Vagina (tissue), 2 donors: ENCODE measurements at places on chromosomes 16 and 17.

DNA sequence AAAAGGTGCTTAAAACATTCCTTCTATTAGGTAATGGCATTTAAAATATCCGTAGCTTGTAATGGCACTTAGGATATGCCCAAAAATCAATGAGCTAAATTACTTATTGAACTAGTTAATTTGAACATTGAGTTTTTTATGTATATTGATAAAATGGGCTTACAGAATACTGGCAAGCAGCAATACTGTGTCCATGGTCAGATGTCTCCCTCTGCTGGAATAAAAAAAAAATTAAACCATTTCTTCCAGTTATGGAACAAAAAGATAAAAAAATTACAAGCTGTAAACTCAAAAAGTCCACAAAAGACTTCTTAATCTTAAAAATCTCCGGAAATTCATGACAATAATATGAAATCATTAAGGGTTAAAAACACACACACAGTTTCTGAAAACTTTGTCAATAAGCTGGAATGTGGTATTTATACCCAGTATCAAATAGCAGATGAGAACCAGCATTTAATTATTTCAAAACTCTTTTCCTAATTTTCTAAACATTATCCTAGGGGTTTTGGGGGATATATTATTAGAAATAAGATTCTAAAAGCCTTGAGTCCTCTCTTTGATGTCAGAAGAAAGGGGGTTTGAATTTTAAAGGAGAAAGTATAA is 21.5 kb upstream of the PSMD7 start:
- no peak for DNase-seq

DNA sequence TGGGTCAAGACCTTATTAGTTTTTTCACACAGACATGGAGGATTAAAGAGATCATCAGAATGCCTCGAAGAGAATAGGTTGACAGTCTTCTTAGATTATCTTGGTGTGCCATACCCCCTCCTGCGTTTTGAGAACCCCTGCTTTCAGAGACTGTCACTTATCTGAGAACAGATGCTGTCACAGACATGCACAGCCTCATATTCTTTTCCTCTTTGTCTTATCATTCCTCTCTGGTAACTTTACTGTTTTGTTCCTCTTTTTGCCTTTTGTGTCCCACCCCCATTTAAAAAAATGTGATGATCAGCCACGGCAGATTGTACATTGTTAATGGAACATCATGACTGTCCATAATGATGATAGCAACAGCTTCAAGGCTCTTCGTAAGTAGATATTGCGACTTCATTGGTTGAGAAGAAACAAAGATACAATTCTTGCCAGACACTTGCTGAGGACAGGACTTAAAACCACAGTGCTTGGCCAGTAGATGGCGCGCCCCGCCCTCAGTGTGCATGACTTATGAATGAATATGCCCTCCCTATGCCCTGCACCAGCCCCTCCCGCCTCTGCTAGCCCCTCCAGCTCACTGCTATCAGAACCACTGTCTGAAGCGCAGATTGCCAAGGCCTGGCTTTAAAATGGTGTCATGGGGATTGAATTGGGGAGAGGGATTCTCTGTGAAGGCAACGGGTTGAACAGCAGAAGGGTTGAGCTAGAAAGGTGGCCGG is 2.6 kb upstream of the PITPNC1 start:
- no peak for DNase-seq

DNA sequence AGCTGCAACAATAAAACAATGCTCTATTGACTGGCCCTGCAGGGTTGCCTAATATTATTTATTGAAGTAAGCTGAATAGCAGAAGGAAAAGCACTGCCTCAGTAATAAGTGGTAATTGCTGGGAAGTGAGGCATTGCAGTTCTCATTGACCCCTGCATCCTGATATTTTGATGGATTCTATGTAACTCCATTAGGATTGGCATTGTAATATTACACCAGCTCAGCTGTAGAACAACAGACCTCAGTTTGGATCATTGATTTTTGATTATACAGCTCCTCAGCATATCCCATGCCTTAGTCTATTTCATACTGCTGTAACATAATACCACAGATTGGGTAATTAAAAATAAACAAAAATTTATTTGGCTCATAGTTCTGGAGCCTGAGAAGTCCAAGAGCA is 650.6 kb upstream of the SALL1 start:
- DNase-seq: no peak

DNA sequence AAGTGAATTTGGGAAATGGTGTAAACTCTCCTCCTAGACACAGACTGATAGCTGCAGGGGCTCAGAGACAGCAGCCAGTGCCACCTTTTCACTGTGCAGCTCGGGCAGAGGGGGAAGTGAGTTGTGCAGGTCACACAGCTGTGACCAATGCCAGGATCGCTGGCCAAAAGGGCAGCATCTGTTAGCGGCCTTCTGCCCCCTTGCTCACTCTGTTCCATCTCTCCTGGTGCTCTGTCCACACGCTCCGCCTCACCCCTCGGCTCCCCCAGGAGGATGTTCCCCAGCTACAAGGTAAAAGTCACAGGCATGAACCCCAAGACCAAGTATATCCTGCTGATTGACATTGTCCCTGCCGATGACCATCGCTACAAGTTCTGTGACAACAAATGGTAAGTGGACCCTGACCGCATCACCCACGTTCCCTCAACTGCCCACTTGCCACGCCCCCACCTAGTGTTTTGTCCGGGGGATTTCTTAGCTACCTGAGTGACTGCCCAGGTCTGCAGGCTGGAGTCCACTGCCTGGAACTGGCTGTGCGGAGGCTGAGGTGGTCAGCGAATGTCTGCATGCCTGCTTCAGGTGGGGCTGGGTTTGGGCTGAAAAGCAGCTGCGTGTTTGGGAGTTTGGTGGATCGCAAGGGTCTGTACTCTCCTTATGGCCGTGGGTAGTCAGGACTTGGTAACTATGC is 13.5 kb downstream of the TBX4 start:
- DNase-seq: no peak

DNA sequence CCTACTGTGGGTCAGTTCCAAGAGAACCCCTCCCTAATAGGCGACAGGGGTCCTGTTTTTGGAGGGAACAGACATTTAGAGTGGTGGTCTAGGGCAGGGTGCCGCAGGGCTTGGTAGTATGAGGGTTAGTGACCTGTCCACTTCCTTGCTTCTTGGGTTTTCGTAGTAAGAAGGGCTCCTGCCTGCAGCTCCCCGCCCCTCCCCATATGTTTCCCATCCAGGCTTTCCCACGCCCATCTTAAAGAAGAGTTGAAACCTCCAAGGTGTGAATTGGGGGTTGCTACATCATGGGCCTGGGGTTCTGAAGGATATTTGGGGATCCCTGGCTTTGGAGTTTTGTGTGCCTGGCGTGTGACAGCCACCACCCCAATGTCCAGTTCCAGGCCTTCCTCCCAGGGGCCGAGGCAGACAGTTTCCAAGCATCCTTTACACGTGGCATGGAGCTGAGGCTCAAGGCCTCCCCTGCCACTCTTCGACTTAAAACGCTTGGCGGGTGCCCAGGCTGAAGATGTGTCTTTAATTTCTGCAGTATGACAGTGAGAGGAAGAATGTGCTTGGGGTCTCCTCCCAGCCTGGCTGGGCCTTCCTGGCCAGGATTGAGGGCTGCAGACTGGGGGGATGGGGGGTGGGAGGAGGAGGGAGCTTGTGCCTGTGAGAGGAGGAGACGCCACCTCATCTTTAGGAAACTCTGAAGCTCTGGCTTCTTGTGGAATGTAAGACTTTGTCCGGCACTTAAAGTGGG is 2.3 kb upstream of the COL1A1 start:
- no peak for DNase-seq

- no peak for DNase-seq
Measured at GRCh38 chr16:65728652-65729051, 606.8 kb upstream of the CDH11 start.
